Fibroblast of skin of left biceps (primary cell): ENCODE measurements at places on chromosomes 5 and 9.

GRCh38 chr5:9222054-9222976 is 323.6 kb downstream of the SEMA5A start:
- no peak for DNase-seq

DNA sequence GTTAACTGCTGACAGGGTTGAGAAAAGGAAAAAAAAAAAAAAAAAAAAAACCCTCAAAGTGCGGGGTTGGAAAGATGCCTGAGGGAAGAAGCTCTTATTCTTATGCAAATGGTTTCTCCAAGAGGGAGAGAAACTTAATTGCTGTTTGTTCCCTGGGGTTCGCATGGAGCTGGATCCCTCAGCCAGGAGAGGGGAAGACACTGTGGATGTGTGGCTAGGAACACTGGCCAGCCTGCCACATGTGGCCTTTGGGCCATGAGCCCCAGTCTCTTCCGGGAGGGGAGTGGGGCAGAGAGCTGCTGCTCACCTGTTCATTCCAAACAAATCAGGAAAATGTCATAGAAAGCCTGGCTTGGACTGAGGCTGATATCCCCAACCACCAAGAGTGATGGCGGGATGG is 9.4 kb upstream of the SCGB3A2 start:
- no peak for DNase-seq

DNA sequence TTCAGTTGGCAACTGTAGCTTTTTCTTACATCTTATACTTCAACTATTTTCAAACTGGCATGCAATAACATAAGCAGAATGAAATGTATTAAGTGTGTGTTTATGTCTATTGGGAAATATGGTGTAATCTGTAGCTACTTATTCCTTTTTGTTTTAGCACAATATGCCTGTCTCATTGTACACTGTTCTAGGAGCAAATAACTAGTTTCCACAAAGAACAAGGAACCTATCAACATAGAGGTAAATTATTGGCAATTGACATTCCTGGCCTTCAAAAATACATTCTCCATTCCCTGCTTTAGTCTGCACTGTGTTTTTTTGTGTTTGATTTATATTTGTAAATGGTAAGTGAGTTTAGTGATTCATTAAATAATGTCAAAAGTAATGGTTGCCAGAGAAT is 75.7 kb downstream of the FBXL7 start:
- DNase-seq = peak; percentile 74

DNA sequence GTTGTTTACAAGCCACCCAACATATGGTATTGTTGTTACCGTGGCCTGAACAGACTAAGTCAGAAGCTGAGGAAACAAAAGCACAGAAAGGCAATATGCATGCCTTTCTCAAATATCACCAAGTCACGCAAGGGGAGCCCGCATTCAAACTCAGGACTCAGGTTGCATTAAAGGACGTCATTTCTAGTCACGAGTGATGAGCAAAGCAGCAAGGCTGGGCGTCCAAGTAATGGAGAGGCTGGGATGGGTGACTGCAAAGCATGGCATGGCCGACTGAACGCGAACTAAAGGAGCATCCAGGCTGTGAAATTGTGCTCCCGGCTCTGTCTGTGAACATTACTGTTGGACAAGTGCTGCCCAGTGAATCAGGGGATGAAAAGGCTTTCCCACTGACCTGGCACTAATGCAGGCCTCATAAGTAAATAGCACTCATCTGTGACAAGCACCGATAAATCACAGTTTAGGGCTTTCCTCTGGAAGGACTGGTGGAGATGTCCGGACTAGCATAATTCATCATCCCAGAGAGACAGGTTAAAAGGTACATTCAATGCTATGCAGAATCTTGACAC is 202.8 kb downstream of the SPOCK1 start:
- no peak for DNase-seq

DNA sequence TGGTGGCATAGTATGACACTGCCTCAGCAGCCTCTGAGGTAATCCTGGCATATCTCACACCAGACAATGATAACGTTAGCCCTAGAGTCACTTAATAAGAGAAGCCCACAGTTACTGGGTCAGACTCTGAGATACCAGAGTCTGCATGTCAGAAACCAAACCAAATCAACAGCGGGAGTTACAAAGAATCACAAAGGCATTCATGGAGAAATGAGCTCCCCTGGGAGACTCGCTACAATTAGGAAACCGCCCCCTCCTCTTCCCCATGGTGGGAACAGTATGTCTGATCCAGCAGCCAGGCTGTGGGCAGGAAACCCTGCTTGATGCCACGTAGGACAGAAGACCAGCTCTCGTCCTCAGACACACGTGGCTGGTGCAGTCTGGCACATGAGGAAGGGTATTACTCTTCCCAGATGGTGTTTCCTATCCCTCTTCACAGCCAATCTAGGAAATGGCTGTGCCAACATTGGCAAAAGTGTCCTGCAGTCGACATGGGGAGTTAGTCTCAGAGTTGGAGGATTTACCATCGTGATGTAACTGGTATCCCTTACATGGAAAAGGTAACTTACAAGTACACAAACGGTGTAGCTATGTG is 485.4 kb downstream of the ZNF608 start:
- DNase-seq = no peak
